ENCODE measurements at places on chromosomes 3 and 15.
A peak's percentile ranks its signal among the peaks of the same experiment; 100 is the strongest.

GRCh38 chr15:74302821-74303359 lies 64.6 kb downstream of the CYP11A1 start:
- peak; percentile 34 for DNase-seq

DNA sequence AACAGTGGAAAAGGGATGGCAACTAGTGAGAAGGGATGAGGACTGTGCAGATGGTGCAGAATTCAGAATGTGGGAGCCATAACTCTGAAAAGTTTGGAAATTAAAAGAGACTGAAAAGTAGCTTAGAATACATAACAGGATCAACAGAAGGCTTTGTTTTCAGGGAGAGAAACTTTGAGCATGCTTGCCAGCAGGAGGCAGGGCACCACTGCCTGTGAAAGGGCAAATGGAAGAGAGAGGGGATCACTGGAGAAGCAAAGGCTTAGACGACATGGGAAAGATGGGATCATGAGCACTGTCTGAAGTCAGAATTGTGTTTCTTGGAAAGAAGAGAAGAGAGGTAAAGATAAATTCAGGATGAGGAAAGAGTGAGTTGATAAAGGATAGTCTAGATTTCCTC lies 99.6 kb downstream of the ABI3BP start:
- DNase-seq, result no peak

- DNase-seq, result peak; percentile 46
Measured at GRCh38 chr3:46858456-46858855, 4.8 kb downstream of the MYL3 start.

DNA sequence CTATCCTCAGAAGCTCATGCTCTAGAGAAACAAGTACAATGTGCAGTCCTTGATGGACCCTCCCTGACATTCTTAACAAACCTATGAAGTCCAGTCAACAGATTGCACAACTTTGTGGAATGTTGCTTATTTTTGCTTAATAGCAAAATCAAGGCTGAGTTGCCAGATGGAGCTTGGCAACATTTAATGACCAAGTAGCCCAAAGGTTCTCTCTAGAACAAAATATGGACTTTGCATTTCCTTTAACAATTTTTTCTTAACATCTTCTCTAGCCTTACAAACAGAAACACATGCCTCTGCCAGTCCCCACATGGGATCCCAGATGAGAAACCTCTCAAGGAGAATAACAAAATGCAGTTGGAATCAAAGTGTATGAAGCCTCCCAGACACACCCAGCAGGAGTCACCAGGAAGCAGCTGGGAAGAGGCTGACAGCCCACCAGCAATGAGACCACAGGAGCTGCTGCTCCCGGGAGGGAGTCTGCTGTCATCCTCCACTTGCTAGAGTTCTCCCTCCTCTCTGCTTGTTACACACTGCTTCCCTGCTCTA lies 422.5 kb upstream of the CDIN1 start:
- DNase-seq, result peak; percentile 32

DNA sequence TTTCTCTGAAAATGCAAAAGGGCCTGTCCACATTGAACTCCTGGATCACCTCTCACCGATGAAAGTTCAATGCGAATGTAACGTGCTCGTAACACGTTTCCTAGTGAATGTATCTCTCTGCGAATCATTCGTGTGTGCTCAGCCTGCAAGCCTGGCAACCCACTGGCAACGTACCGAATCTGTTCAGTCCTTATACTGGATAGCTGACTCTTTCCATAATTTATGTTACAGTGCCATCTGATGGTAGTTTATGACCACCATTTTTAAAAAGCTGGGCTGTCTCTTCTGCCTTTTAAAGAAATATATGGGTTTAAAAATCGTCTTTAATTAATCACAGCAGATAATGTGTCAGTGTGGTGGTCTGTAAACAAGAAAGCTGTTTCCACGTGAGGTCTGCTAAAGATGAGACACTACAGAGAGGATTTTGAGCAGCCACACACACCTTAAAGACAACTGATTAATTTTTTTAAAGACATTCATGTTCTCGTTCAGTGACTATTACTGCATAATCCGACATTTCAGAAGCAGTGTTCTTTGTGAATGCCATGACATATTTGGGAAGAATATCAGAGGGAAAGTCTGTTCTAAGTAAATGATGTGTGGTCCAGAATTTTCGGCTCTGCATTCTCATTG lies 69.4 kb upstream of the FOXP1 start:
- peak; percentile 57 for DNase-seq

- no peak for DNase-seq
Measured at GRCh38 chr3:105953831-105954230, 85.0 kb upstream of the CBLB start.

GRCh38 chr3:148763156-148763680 lies 64.4 kb upstream of the CPB1 start:
- DNase-seq, result no peak

DNA sequence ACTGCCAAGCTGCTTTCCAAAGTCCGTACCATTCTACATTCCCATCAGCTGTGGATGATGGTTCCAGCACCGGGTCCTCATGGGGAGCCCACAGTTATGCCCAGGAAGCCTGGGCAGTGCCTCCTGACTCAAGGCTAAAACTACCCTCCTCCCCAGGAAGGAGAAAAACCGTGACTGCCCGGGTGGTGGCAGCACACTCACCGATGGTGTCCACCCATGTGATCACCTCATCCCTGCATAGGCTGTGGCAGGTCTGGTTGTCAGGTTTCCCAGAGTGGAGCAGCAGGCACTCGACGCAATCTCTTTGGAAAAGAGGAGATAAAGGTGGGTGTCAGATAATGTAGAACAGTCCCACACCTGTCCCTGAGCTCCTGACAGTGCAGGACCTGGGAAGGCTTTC lies 38.6 kb downstream of the UMPS start:
- no peak for DNase-seq

All from right cardiac atrium (tissue), 5 donors.